ENCODE measurements at places on chromosomes 7 and 10. TPM values are rescaled to one million over a fixed set of nuclear protein-coding genes. Genes with fewer than 3 reads are reported as not detected.
A peak's percentile ranks its signal among the peaks of the same experiment; 100 is the strongest.

DNA sequence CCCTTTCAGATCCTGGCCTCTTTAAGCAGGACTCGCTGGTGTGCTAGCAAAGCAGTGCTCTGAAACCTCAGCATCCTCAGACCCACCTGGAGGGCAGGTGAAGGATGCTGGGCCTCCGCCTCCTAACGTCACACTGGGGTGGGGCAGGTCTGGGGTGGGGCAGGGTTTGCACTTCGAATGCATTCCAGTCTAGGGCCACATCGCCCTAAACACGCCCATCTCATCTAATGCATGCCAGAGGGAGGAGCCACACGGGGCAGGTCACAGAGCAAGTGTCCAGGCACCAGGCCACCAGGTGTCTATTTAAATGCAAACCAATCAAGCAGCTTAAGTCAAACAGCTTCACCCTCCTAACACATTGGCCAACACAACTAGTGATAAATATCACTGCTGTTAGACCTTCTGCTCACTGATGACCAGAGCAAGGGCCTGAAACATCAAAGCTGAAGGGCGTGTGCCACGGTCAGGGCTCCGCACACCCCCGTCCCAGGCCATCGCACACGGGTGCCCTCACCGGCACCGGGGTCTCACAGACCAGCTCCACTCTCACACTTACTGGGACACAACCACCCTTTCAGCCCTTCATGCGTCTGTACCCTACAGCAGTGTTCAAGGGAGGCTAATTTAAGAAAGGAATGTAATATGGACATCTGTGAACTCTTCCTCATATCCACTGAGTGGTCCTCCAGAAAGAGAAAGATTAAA, 47.1 kb downstream of the DIP2C start:
- no peak overlapping the region for H3K27ac ChIP-seq
- no peak overlapping the region for H3K4me3 ChIP-seq
- H3K27me3 ChIP-seq: peaks cover 6% of the 10 kb centered on the region
- DNase-seq: no peak
- H3K36me3 ChIP-seq: no peaks in the 10 kb centered on the region

DNA sequence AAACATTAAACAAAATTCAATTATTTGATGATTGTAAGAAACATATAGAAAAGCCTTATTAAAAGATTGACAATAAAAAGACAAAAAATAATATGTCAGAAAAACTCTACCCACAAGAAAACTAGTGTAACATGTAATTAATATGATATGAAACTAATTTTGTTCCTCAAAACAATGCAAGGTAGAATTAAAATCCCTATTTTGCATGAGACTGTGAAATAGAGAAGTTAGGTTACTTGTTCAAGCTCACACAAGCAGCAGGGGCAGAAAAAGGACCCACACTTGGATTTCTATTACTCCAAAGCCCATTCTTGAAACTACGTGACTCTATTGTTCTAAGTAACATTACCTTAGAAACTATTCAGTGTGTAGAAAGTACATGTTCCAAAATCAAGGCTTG, 96.4 kb downstream of the KCNMA1 start:
- H3K4me3 ChIP-seq: no peak overlapping the region
- DNase-seq: no peak
- no peaks in the 10 kb centered on the region for H3K4me1 ChIP-seq
- H3K27me3 ChIP-seq: peaks cover 2% of the 10 kb centered on the region

GRCh38 chr10:89159316-89159715, 47.8 kb downstream of the CH25H start:
- H3K36me3 ChIP-seq: peaks cover 2% of the 10 kb centered on the region
- H3K27me3 ChIP-seq: peaks cover 34% of the 10 kb centered on the region
- no peak overlapping the region for H3K4me3 ChIP-seq
- no peak overlapping the region for H3K27ac ChIP-seq
- no peak for DNase-seq

The BAIAP2L1 gene
- total RNA-seq: 2.3 TPM

- peak; percentile 16 for DNase-seq
- no peak overlapping the region for H3K4me3 ChIP-seq
- H3K27ac ChIP-seq: no peak overlapping the region
- peaks cover 19% of the 10 kb centered on the region for H3K27me3 ChIP-seq
- H3K4me1 ChIP-seq: peaks cover 10% of the 10 kb centered on the region
These were observed 183.0 kb downstream of the RAPGEF5 start for GRCh38 chr7:22173685-22174573.

- H3K27ac ChIP-seq: no peak overlapping the region
- no peak for DNase-seq
- peaks cover 5% of the 10 kb centered on the region for H3K4me1 ChIP-seq
- H3K27me3 ChIP-seq: peaks cover 10% of the 10 kb centered on the region
- H3K36me3 ChIP-seq: no peaks in the 10 kb centered on the region
These were observed 42.8 kb downstream of the PDLIM1 start for GRCh38 chr10:95247881-95248583.

DNA sequence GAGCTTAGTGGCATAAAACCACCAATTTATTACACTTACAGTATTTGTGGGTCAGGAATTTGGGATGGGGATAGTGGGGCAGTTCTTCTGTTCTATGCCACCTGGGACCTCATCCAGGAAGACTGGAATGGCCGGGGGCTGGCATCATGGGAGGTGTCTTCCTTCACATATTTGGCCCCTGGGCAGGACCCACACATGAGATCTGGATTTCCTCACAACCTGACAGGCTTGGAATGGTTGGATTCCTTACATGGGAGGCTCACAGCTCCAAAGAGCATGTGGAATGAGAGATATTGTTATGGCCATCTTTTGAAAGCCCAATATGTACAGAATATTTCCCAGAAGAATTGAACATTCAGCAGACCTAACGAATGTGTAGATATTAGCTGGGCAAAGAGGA, 21.9 kb downstream of the LSMEM1 start:
- no peak overlapping the region for H3K4me3 ChIP-seq
- H3K27ac ChIP-seq: no peak overlapping the region
- DNase-seq: no peak
- H3K36me3 ChIP-seq: no peaks in the 10 kb centered on the region
- H3K27me3 ChIP-seq: peaks cover 5% of the 10 kb centered on the region
- no peaks in the 10 kb centered on the region for H3K4me1 ChIP-seq

GRCh38 chr7:46387646-46388045, 466.6 kb upstream of the IGFBP3 start:
- H3K27me3 ChIP-seq: no peaks in the 10 kb centered on the region
- H3K4me3 ChIP-seq: no peak overlapping the region
- DNase-seq: no peak
- H3K36me3 ChIP-seq: no peaks in the 10 kb centered on the region

GRCh38 chr7:107703872-107704271, 40.1 kb upstream of the CBLL1 start:
- peaks cover 2% of the 10 kb centered on the region for H3K4me1 ChIP-seq
- peaks cover 4% of the 10 kb centered on the region for H3K27me3 ChIP-seq
- no peaks in the 10 kb centered on the region for H3K36me3 ChIP-seq
- no peak overlapping the region for H3K27ac ChIP-seq

DNA sequence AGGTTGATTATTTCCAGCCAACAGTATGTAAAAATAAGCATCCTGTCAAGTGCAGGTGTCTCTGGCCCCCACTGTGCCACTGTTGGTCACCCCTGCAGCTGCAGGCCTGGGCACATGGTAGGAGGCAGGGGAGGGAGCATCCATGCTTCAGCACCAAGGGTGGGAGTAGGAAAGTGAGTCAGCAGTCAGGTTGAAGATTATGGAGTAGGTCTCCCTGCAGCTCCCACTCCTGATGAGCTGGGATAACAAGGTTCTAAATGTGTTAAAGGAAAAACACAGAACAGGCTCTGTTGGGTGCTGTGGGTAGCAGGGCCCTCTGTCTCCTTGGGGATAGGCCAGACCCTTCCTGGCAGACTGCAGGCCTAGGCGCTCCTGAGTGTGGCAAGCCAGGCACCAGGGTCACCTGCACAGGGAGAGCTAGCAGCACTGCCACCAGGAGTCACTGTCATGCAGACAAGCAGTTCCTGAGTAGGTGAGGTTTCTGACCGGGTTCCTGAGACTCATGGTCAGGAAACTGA, 59.3 kb downstream of the NUDCD3 start:
- no peaks in the 10 kb centered on the region for H3K27me3 ChIP-seq
- peaks cover 34% of the 10 kb centered on the region for H3K4me1 ChIP-seq
- DNase-seq: no peak
- H3K36me3 ChIP-seq: peaks cover 17% of the 10 kb centered on the region
- H3K4me3 ChIP-seq: no peak overlapping the region

The SPACDR gene
- 1.5 TPM for total RNA-seq

GRCh38 chr7:141754939-141755338, 9.0 kb upstream of the TAS2R3 start:
- H3K27ac ChIP-seq: no peak overlapping the region
- no peak overlapping the region for H3K4me3 ChIP-seq
- no peaks in the 10 kb centered on the region for H3K4me1 ChIP-seq
- DNase-seq: no peak
- no peaks in the 10 kb centered on the region for H3K27me3 ChIP-seq
- H3K36me3 ChIP-seq: peaks cover 74% of the 10 kb centered on the region

GRCh38 chr10:102540023-102540422, 36.3 kb downstream of the SUFU start:
- peak; percentile 17 for DNase-seq
- peaks cover 18% of the 10 kb centered on the region for H3K4me1 ChIP-seq
- H3K27me3 ChIP-seq: no peaks in the 10 kb centered on the region
- H3K36me3 ChIP-seq: no peaks in the 10 kb centered on the region

- no peak for DNase-seq
- H3K36me3 ChIP-seq: peaks cover 34% of the 10 kb centered on the region
- H3K27me3 ChIP-seq: no peaks in the 10 kb centered on the region
These were observed 36.6 kb downstream of the ABI1 start for GRCh38 chr10:26824015-26824690.

DNA sequence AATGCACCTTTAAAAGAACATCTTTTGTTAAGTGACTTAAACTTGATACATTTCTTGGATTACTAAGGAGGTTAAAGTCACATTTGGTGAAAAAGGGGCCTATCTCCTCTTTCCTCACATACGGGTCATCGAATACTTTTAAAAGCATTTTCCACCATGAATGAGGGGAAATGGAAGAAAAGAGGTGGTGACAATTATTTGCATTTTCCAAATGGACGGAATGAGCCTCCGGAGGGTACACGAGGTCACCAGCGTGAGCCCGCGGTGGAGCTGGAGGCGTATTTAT, 1.0 kb upstream of the BMPR1A start:
- H3K36me3 ChIP-seq: no peaks in the 10 kb centered on the region
- peaks cover 38% of the 10 kb centered on the region for H3K4me1 ChIP-seq
- DNase-seq: no peak
- H3K27me3 ChIP-seq: peaks cover 29% of the 10 kb centered on the region

The CHAT gene
- not detected for total RNA-seq

The PBLD gene
- total RNA-seq: 1.5 TPM

DNA sequence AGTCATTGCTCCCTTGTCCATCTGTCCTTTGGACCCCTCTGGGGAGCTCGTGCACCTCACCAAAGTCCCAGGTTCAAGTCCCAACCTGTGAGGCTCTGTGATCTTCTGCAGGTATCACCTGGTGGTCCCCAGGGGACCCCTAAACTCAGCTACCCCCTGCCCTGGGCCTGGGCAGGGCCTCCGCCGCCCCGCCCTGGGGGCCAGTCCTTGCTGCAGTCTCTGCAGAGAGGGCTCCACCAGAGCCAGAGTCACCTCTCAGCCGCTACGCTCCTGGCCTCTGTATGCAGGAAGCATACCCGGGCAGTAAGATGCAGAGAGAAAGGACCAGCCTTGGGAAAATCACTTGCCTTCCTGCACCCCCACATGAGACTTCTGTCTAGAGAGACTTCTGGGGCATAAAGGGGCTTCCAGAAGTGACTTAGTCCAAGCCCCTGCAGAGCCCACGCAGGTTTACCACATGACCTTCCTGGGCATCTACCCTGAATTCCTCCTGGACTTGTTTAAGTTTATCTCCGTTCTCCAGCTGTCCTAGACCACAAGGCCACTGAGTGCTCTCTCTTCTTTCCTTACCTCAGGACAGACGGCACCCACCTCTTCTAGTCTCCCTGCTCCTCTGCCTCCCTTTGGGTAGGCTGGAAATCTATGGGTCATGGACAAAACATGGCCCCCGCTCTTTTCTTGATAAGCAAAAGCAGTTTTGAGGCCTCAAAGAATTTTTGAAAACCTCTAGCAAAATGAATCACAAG, 21.2 kb downstream of the CALML5 start:
- H3K36me3 ChIP-seq: no peaks in the 10 kb centered on the region
- no peak overlapping the region for H3K27ac ChIP-seq
- H3K27me3 ChIP-seq: no peaks in the 10 kb centered on the region
- peaks cover 8% of the 10 kb centered on the region for H3K4me1 ChIP-seq

- no peak overlapping the region for H3K27ac ChIP-seq
- peaks cover 3% of the 10 kb centered on the region for H3K36me3 ChIP-seq
- H3K4me1 ChIP-seq: peaks cover 1% of the 10 kb centered on the region
- H3K4me3 ChIP-seq: no peak overlapping the region
- peaks cover 56% of the 10 kb centered on the region for H3K27me3 ChIP-seq
These were observed 535.4 kb upstream of the GALNT17 start for GRCh38 chr7:70596598-70596913.

- no peak for DNase-seq
- peaks cover 4% of the 10 kb centered on the region for H3K4me1 ChIP-seq
- no peak overlapping the region for H3K4me3 ChIP-seq
- H3K27ac ChIP-seq: no peak overlapping the region
These were observed 98.0 kb downstream of the POLL start for GRCh38 chr10:101490026-101490425.

- H3K4me3 ChIP-seq: no peak overlapping the region
- H3K27ac ChIP-seq: no peak overlapping the region
- no peak for DNase-seq
- peaks cover 7% of the 10 kb centered on the region for H3K4me1 ChIP-seq
These were observed 3.2 kb downstream of the GLI3 start for GRCh38 chr7:42233695-42234331.

The BEND7 gene
- not detected for total RNA-seq

DNA sequence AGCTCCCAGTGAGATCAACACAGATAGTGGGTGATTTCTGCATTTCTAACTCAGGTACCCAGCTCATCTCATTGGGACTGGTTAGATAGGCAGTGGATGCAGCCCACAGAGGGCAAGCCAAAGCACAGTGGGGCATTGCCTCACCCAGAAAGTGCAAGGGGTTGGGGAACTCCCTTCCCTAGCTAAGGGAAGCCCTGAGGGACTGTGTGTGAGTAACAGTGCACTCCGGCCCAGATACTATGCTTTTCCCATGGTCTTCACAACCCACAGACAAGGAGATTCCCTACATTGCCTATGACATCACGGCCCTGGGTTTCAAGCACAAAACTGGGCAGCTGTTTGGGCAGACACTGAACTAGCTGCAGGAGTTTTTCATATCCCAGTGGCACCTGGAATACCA, 62.8 kb downstream of the PPP1R3A start:
- H3K27ac ChIP-seq: no peak overlapping the region
- no peak for DNase-seq
- H3K36me3 ChIP-seq: no peaks in the 10 kb centered on the region
- no peaks in the 10 kb centered on the region for H3K27me3 ChIP-seq

GRCh38 chr10:22386503-22386902, 41.2 kb downstream of the SPAG6 start:
- H3K36me3 ChIP-seq: no peaks in the 10 kb centered on the region
- peaks cover 5% of the 10 kb centered on the region for H3K4me1 ChIP-seq
- H3K4me3 ChIP-seq: no peak overlapping the region

DNA sequence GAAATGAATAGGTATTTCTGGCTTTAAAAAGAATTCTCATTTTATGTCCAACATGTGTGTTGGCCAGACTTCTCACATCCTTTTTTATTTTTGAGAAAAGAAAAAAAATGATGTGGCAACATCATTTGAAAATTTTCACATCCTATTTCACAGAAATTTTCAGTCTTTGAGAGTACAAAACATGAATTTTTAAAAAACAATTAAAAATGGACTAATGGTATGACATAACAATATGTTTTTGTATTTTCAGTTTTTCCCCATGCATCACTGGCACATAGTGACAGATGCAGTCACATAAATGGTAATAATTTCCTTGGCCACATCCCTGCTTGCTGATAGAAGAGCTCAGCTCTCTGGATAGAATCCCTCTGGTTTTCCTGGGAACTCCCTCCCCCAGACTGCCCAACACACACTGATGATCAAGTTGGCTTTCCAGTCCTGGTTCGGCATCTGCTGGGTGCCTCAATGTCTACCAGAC, 188.5 kb upstream of the AGR3 start:
- no peak for DNase-seq
- H3K27ac ChIP-seq: no peak overlapping the region
- H3K27me3 ChIP-seq: no peaks in the 10 kb centered on the region
- H3K36me3 ChIP-seq: no peaks in the 10 kb centered on the region

Data from activated naive CD8-positive, alpha-beta T cell treated with anti-CD3 and anti-CD28 coated beads for 36 hours (primary cell).